Hematopoietic multipotent progenitor cell treated with erythropoietin and hydrocortisone succinate and interleukin-3 and kit ligand, for 15 days (in vitro differentiated cells): ENCODE measurements at places on chromosomes 4 and X.
A peak's percentile ranks its signal among the peaks of the same experiment; 100 is the strongest.

GRCh38 chr4:21780148-21780547 lies 168.4 kb downstream of the KCNIP4 start:
- DNase-seq: no peak

- no peak for DNase-seq
These were observed 14.7 kb upstream of the ATP8A1 start for GRCh38 chr4:42671431-42672194.

DNA sequence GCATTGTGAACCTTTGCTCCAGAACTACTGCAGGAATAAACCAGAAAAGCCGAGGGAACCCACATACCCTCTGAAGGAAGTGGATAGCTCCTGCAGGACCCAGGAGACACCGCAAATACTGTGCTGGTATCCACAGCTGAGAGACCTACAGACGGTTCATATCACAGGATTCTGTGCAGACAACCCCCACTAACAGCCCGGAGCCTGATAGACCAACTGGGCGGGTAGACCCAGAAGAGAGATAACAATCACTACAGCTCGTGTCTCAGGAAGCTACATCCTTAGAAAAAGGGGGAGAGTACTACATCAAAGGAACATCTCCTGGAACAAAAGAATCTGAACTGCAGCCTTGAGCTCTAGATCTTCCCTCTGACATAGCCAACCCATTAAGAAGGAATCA lies 150.8 kb downstream of the FRAS1 start:
- no peak for DNase-seq

GRCh38 chr4:123652476-123652875 lies 255.9 kb downstream of the SPRY1 start:
- no peak for DNase-seq

DNA sequence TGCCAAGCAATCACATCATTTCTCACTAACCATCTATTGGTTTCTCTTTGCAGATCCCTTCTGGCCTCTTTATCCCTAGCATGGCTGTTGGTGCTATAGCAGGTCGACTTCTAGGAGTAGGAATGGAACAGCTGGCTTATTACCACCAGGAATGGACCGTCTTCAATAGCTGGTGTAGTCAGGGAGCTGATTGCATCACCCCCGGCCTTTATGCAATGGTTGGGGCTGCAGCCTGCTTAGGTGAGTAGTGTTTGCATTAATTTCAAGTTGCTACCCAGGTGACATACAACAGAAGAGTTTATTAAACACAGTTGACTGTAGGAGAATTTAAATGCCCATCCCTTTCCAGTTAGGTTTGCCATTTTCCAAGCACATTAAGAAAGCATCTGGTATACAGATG lies 112.2 kb downstream of the AKAP4 start:
- no peak for DNase-seq

DNA sequence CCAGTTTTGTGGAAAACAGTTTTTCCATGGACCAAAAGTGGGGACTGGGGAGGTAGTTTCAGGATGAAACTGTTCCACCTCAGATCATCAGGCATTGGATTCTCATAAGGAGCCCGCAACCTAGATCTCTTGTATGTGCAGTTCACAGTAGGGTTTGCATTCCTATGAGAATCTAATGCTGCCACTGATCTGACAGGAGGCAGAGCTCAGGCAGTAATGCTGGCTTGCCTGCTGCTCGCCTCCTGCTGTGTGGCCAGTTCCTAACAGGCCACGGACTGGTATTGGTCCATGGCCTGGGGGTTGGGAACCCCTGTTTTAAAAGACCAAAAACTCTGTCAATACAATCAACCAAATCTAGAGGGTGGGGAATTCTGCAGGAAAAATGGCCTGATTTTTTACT lies 100.0 kb upstream of the EOLA2 start:
- no peak for DNase-seq

GRCh38 chrX:81304563-81304962 lies 102.7 kb downstream of the SH3BGRL start:
- no peak for DNase-seq

- DNase-seq: no peak
These were observed 68.2 kb downstream of the HEPH start for GRCh38 chrX:66232296-66232695.

GRCh38 chr4:42627885-42628646 lies 28.8 kb downstream of the ATP8A1 start:
- DNase-seq: no peak

DNA sequence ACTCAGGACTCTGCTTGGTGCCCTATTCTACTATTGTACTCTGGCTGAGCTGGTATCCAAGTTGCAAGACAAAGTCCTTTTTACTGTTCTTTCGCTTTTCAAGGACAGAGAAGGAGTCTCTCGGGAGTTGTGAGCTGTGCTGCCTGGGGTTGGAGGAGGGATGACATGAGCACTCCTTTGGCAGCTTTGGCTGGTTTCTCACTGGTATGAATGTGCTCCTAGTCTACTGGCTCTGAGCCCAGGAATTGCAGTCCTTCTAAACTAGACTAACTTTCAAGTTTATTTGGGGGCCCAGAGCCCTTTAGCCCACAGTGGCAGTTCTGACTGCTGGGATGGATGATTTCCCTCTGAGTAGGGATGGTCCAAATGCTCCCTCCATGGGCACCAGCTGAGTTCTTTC lies 997.1 kb downstream of the RAB28 start:
- no peak for DNase-seq

- no peak for DNase-seq
These were observed 93.3 kb downstream of the NEUROG2 start for GRCh38 chr4:112422644-112423043.

DNA sequence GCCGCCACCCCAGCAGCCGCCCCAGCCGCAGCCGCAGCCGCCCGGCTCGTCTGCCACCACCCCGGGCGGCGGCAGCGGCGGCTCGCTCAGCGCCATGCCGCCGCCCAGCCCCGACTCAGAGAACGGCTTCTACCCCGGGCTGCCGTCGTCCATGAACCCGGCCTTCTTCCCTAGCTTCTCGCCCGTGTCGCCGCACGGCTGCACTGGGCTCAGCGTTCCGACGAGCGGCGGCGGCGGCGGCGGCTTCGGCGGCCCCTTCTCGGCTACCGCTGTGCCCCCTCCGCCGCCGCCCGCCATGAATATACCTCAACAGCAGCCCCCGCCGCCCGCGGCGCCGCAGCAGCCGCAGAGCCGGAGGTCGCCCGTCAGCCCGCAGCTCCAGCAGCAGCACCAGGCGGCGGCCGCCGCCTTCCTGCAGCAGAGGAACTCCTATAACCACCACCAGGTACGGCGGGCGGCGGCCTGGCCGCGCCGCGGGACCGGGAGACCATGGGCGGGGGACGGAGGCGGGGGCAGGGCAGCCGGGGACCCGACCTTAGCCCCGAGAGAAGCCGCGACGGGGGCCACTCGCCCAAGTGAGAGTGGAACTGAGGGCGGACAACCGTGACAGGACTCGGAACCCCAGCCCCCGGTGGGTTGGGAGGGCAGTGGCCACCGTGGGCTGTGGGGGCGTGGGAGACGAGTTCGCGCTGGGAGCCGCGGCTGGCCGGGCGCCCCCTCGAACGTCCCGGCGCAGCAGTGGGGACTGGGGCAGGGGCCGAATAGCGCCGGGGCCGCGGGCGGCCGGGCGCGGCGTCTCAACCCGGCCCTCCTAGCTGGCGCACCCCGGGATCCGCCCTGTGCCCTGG lies 1.8 kb downstream of the CPEB2 start:
- peak; percentile 30 for DNase-seq

DNA sequence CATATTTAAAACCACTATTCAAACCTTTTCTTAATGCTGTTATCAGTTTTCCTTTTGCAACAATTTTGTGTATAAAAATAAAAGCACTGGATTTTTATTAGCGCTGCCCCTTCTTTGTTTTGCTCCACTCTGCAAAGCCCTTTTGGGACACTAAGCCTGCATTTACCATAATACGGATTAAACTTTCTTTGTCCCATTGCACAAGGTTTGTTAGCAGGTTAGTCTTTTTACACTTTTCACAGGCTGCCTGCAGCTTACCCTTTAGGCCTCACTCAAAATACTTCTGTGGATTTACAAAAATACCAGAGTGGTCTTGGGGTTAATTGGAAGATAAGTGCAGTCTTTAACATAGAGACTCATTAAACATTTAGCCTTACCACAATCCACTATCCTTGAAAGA lies 35.7 kb upstream of the MAB21L2 start:
- no peak for DNase-seq

DNA sequence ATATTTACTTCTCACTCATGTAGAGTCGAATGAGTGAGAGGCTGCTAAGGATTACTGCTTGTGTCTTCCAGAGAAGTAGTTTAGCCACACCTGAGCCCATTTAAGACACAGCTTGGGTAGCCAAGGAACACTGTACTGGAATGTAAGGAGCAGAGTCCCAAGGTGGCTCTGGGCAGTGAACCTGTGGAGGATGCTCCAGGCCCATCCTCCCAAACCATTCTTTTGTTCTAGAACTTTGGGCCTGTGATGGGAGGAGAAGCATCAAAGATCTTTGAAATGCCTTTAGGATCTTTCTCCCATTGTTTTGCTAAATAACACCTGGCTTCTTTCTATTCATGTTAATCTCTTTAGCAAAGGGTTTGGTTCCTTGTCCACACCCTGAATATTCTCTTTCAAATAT lies 162.2 kb downstream of the KLHL4 start:
- no peak for DNase-seq

GRCh38 chrX:65195621-65196020 lies 219.4 kb upstream of the ZC4H2 start:
- no peak for DNase-seq

- no peak for DNase-seq
These were observed 379.3 kb upstream of the TENM3 start for GRCh38 chr4:181863856-181864255.

DNA sequence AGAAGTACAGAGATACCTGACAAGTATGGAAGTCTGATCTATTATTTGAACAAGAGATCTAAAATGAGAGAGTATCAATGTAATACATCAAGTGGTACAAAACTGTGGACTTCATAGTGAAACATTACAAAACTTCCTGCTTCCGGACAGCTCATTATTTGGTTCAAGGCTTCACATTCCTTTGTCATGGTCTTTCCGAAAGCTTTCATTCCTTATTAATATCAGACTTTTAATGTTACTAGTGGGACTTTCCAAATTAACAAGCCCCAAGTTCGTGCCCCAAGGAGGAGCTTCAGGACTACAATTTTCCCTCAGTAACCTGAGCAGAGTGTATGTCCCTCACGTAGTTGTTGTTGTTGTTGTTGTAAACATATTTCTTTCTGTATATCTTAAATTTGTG lies 1.2 kb downstream of the CHIC2 start:
- DNase-seq: peak; percentile 31

DNA sequence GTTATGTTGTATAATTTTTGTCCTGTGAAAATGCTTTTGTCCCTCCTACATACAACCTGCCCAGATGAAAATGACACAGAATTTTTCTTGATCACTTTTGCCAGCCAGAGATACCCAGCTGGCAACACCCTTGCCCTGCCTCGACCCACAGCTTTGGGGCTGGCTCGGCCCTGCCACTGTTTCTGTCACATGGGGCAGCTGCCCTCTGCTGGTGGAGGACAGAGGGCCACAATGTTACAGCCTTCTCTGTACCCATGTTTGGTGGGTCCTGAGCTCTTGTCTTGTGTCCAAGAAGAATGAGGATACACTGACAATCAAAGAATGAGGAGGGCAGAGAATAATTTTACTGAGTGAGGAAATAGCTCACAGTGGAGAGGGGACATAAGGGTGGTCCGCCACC lies 31.1 kb downstream of the BMP15 start:
- no peak for DNase-seq

GRCh38 chrX:15797707-15798106 lies 7.4 kb downstream of the ZRSR2 start:
- DNase-seq: no peak

GRCh38 chrX:16023790-16024734 lies 99.3 kb upstream of the GRPR start:
- DNase-seq: no peak

- DNase-seq: no peak
These were observed 2.6 kb downstream of the UVSSA start for GRCh38 chr4:1349359-1350168.

GRCh38 chrX:68690936-68691501 lies 43.6 kb downstream of the STARD8 start:
- DNase-seq: no peak
